Fibroblast of skin of left quadriceps (primary cell): ENCODE measurements at places on chromosomes 4 and X.

DNA sequence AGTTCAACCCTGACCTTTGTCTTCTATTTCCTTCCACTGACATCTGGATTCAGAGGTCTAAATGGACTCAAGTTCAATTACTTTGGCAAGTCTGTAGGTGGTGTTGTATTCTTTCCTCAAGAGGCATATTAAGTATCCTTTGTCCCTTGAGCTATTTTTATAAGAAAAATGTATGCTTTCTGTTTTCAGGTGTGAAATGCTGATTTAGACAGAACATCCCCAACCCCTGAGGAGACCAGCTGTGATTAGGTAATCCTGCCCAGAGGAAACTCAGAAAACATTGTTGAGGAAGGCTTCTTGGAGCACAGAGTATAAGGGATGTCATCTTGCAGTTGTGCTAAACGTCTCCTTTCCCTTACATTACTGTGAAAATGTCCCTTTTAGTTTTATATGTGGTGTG is 46.6 kb upstream of the EGFL6 start:
- DNase-seq, result no peak

DNA sequence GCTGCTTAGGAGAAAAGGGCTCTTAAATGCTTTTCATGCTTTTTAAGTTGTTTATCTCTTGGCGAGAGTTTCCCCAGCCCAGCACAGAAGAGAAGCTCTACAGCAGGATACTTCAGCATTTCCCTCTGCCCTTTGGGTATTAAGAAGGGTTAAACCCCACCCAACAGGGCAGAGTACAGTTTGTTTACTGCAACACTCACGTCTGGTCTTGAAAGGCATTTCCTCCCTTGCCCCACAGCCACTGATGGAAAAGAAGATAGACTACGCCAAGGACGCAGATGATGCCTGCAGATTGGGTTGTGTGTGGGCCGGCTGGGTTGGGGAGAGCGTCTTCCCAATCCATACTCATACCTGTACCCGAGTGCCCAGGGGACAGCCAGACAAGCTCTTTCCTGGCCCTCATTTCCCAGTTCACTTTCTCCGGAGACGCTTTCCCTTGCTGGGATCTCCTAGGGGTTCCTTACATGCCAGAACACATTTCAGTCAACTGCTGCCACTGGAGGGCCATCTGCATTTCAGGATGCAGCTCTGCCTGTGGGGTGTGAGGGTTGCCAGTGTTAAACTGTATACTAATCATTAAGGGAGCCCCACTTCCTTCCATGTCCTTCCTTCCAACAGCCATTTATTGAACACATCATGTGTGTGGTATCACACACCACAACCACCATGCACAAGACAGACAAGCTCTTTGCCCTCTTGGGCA is 96.5 kb upstream of the DHX15 start:
- DNase-seq, result no peak

DNA sequence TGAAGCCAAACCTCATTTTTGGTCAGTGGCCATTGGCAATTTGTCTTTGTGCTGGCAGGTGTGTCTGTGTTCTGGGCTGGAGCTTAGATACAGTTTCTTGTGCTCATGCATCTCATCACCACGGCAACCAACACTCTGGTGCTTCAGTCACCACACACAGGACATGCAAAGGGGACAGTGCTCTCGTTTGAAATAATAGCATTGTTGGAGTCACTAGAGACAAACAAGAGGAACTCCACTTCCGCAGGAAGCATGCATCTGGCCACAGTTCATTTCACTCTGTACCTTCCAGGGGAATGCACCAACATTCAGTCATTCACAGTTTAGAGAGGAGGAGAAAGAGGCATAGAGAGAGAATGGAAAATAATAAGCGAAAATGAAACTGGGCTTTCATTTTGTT is 267.4 kb downstream of the ANK2 start:
- DNase-seq, result no peak

DNA sequence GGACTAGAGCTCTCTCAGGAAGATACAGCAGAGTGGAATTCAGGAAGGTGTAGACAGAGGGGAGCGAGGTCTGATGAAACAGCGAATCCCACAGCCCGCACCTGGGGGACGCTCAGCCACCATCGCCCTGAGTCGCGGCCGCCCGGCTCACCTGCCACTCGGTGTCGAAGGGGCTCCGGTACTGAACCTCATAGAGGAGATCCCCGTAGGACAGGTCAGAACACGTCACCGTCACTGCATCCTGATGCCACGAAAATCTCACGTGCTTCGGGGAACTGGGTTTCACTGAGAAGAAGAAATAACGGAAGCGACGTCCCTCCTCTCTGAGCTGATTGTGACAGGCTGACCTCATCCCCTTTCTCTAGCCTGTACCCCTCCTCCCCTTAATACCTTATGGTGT is 10.2 kb downstream of the CRLF2 start:
- DNase-seq, result no peak
